Activated T-helper 1 cell treated with anti-CD3 and anti-CD28 coated beads, Interleukin-2, amount 50 U/mL, for 16 hours (primary cell): ENCODE measurements at places on chromosomes 16 and 17.

DNA sequence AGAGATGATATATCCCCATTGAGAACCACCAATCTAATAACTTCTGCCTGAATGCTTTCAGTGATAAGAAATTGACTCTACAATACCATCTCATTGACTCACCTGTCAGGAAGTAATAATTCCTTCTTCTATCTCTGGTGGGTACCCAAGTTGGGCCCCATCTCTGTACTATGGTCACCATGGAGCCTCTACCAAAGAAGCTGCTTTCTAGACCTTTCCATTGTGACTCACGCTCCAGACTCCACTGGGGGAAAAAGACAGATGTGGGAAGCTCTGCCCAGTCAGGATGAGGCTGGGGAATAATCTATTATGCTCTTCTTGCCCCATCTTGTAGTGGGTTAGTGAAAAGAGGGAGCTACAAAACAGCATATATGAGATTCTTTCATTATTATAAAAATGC is 100.4 kb downstream of the COPRS start:
- DNase-seq, result no peak

DNA sequence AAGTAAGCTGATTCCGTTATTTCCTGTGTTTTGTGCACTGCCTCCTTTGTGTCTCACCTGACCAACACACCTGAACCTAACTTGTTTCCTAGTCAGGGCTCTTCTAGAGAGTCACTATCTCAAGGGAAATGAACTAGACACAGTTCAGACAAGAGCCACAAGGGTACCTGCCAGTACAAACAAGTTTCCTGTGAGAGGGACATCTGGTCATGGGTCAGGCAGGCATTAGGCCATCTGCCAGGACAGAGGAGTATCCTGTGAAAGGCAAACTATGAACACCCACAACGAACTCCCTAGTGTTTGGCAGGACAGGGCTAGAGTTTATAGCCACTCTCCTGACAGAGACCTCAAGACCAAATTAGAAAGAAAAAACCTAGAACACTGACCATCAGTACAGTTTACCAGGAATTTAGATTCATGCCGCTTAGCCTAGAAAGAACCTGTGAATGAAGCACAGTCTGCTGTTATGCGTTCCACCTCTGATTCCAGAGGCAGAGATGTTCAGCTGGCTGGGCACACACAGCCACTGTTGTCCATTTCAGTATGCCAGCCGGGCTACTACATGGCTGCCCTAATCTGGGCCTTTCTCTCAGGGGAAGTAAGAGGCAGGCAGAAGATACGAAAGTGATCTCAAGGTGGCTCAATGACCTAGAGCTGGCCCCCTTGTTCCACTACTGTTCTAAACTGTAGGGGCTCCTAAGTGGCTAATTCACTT is 20.7 kb upstream of the GLG1 start:
- no peak for DNase-seq

DNA sequence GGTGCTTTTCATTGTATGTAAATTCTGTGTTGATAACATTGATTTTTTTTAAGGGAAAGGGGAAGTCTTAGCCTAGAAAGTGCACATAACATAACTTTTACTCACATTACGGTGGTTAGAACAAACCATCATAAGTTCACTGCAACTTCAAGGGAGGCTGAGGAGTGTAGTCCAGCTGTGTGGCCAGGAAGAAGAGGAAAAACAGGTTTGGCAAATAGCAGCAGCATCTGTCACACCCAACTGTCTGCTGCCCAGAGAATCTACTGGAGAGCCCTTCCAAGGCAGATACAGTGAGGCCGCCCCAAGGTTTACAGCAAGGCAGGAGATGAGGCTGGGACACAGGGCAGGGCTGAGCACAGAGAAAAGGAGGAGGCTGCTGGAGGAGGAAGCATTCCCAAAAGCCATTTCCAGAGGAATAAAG is 60.6 kb downstream of the AIPL1 start:
- DNase-seq, result no peak

GRCh38 chr16:31357324-31358109 is 2.5 kb downstream of the ITGAX start:
- DNase-seq, result no peak

GRCh38 chr16:57531635-57532265 is 4.6 kb downstream of the CCDC102A start:
- DNase-seq, result no peak

DNA sequence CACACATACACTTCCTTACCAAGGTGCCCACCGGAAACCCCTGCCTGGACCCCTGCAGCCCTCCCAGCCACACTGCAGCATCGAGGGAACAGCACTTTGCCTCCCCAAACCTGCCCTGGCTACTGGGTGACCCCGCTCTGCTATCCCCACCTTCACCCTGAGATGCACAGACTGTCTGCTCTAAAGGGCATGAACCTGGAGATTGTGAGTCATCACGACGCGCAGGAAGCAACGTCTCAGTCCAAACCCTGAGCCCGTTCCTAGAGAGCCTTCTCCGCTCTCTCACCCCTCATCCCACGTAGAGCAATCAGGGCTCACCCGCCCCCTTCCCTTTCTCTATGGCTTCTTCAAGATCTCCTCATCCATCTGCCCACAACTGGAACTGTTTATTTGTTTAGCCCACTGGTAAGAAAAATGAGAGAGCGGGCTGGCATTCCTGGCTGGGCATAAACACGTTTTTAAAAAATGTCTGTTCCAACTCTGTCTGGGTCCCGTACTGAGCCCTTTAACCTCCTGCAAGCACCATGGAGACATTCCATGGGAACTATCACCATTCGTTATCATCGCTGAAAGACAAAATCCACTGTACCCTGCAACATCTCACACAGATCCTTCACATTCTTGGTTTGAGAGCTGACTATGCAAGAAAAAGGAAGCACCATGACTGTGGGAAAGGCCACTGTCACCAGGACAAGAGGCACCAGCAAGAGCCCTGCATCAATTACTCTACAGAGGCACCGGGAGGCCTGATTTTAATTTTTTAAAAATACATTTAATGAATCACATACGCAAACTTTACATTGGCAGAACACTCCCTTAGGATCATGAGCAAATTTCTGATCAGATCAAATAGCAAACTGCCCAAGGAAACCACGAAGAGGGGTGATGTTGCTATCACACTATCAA is 28.2 kb downstream of the ZFHX3 start:
- no peak for DNase-seq

DNA sequence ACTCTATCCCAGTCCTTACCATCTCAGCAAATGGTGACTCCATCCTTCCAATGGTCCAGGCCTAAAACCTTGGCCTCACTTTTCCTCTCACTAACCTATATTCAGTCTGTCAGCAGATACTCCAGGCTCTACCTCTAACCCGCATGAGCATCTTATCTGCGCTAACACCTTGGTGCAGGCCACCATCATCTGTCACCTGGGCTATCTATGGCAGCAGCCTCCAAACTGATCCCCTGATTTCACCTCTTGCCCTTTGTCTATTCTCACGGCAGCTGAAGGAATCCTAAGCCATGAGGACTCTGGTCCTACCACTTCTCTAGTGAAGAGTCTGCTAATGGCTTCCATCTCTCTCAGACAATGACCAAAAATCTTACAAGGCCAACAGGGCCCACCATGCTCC is 57.9 kb upstream of the CCL1 start:
- DNase-seq, result no peak

- no peak for DNase-seq
These were observed 3.8 kb upstream of the DNAH2 start for GRCh38 chr17:7713782-7714181.

DNA sequence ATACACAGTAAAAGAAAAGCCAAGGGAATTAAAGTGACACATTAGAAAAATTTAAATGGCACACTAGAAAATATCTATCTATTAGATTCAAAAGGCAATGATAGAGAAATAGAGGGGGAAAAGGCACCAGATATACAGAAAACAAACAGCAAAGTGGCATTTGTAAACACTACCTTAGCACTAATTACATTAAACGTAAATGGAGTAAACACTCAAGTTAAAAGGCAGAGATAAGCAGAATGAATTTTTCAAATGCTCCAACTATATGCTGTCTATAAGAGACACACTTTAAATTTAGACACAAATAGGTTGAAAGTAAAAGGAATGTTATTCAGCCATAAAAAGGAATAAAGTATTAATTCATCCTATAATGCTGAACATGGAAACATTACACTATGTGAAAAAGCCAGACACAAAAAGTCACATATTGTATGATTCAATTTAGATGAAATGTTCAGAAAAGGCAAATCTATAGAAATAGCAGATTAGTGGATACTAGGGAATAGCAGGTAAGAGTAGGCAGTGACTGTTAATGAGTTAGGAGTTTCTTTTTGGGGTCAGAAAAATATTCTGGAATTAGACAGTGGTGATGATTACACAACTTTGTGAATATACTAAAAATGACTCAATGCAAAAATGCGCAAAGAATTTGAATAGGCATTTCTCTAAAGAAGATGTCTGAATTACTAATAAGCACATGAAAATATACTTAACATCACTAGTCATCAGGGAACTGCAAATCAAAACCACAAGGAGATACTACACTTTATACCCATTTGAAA is 92.4 kb downstream of the BRIP1 start:
- no peak for DNase-seq

GRCh38 chr16:74888888-74889287 is 96.0 kb downstream of the WDR59 start:
- DNase-seq, result no peak

- no peak for DNase-seq
These were observed 2.4 kb downstream of the TMEM101 start for GRCh38 chr17:44012391-44012790.

GRCh38 chr16:85524630-85525419 is 88.3 kb upstream of the GSE1 start:
- no peak for DNase-seq

DNA sequence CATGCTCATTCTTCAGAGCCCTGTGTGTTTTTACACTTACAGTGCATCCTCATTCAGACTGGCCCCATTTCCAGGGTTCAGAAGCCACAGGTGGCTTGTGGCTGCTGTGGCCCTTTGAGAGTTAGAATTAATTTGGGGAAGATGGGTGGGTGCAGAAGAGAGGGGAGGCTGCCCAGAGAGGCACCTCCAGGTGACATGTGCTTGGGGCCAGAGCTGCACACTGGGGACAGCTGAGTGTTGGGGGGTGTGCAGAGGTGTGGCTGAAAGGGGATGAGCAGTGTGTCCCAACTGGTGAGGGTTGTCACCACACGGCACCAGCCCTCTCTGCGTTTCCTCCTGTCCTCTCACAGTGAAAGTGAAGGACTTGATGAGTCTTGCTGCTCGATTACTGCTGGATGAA is 6.9 kb upstream of the EIF1 start:
- no peak for DNase-seq

GRCh38 chr17:13413001-13413400 is 188.7 kb downstream of the HS3ST3A1 start:
- DNase-seq, result no peak

- peak; percentile 56 for DNase-seq
These were observed 25.7 kb downstream of the CIBAR2 start for GRCh38 chr16:85086347-85087291.

GRCh38 chr17:29133121-29133713 is 47.0 kb downstream of the MYO18A start:
- DNase-seq, result no peak
